Spinal cord (tissue), 10 donors: ENCODE measurements at places on chromosomes 2 and 18. TPM values are rescaled to one million over a fixed set of nuclear protein-coding genes. Genes with fewer than 3 reads are reported as not detected.

GBX2 gene
- 1.9 TPM for total RNA-seq

DNA sequence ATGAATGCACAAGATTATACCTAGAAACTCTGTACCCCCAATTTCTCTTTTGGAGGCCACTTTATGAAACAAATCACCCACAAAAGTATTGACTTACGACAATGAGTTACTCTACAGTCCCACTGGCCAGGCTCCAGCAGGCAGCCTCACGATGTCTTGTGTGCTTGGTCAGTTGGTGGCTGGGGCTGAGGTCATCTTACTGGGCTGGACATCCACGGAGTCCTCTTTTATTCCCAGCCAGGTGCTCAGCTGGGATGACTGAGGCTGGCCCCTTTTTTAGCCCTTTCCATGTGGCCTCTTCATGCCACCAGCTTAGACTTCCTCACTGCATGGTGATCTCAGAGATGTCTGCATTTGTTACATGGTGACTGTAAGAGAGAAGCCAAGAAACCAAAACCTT, 8.9 kb upstream of the ID2 start:
- peaks cover 23% of the 10 kb centered on the region for H3K4me1 ChIP-seq
- no peak for DNase-seq
- H3K27me3 ChIP-seq: peaks cover 4% of the 10 kb centered on the region
- no peaks in the 10 kb centered on the region for H3K36me3 ChIP-seq
- H3K27ac ChIP-seq: no peak overlapping the region

DNA sequence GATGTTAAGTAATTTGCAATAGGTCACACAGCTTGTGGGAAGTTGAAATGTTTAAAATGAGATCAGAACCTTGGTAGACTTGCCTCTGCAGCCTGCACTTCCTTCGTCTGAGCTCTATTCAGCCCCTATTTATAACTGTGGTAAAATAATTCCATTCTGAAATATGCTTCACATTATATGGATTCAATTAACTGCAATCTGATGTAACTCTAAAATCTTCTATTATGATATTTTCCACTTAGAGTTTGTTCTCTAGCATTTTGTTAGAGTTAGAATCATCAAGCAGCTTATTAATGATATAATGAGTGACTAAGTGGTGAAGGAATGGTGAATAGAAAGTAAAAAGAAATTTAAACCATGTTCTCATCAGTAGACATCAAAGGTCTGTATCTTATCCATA, 139.6 kb upstream of the ARHGAP28 start:
- DNase-seq: no peak
- no peaks in the 10 kb centered on the region for H3K27me3 ChIP-seq
- no peak overlapping the region for H3K27ac ChIP-seq

DNA sequence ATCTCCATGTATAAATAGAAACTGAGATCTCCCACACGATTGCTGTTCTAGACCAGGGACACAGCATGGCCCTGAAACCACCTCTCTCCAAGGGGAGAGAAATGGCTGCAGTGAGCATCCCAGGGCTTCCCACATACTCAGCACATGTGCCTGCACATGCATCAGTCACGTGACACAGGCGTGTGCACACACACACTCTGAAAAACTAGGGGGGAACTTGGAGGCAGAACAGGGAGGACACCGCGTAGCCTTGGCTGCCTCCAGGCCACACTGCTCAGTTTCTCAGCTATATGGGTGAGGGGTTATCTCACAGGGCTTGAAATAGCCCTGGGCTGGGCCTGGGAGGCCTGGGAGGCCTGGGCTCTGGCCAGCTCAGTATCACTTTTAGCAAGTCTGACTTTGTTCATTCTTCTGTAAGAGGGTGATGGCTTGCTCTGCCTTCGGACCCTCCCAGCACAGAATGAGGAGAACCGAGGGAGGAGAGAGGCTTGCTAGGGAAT, 66.9 kb downstream of the EMX1 start:
- H3K36me3 ChIP-seq: peaks cover 48% of the 10 kb centered on the region
- H3K27me3 ChIP-seq: no peaks in the 10 kb centered on the region
- H3K27ac ChIP-seq: no peak overlapping the region
- DNase-seq: no peak
- H3K4me3 ChIP-seq: no peak overlapping the region

DNA sequence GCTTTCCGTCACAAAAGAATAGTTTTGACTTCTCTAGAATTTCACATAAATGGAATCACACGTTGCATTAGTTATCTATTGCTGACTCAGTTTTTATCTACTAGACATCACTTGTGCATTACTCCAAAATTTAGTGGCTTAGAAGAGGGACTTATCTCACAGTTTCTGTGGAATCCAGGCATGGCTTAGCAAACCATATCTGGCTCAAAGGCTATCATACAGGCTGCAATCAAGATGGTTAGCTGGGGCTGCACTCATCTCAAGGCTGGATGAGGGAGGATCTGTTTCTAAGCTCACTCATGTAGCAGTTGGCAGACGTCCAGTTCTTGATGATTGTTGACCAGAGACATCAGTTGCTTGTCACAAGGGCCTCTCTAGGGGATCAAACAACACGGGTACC, 6.6 kb upstream of the DSC3 start:
- no peaks in the 10 kb centered on the region for H3K36me3 ChIP-seq
- peaks cover 6% of the 10 kb centered on the region for H3K27me3 ChIP-seq
